ENCODE measurements at places on chromosomes 3 and 15. TPM values are rescaled to one million over a fixed set of nuclear protein-coding genes. Genes with fewer than 3 reads are reported as not detected.

Gene PLA2G4B
- 1.1 TPM for total RNA-seq

Gene DNASE1L3
- 0.11 TPM for total RNA-seq

Gene CHRFAM7A
- 4.9 TPM for total RNA-seq

Gene GPR149
- not detected for total RNA-seq

Gene CIAO2A
- 115 TPM for total RNA-seq

Gene TF
- total RNA-seq = 1.1 TPM

Gene CLDN1
- total RNA-seq = 28.6 TPM

Gene CCR3
- total RNA-seq = not detected

Gene TRPM1
- not detected for total RNA-seq

Gene KIF9
- 22.4 TPM for total RNA-seq

Gene MYNN
- total RNA-seq = 9.7 TPM

Gene FAM174B
- 7.5 TPM for total RNA-seq

Gene POLQ
- total RNA-seq = 7.5 TPM

Gene PLSCR1
- 55.0 TPM for total RNA-seq

Gene SLC38A3
- total RNA-seq = not detected

Gene HIGD2B
- total RNA-seq = not detected

Measured in A549 treated with DMSO at 1 μM for 4 hours (cell line).